ENCODE measurements at places on chromosomes 12 and 14. TPM values are rescaled to one million over a fixed set of nuclear protein-coding genes. Genes with fewer than 3 reads are reported as not detected.

- no peak for DNase-seq
- H3K27me3 ChIP-seq, result no peaks in the 10 kb centered on the region
- H3K27ac ChIP-seq, result no peak overlapping the region
- H3K4me1 ChIP-seq, result peaks cover 15% of the 10 kb centered on the region
- H3K36me3 ChIP-seq, result no peaks in the 10 kb centered on the region
- H3K4me3 ChIP-seq, result no peak overlapping the region
Observed at GRCh38 chr14:104099096-104100041, 13.9 kb downstream of the ASPG start.

COX8C gene
- not detected for polyA plus RNA-seq

VPS29 gene
- polyA plus RNA-seq, result 110 TPM

DNA sequence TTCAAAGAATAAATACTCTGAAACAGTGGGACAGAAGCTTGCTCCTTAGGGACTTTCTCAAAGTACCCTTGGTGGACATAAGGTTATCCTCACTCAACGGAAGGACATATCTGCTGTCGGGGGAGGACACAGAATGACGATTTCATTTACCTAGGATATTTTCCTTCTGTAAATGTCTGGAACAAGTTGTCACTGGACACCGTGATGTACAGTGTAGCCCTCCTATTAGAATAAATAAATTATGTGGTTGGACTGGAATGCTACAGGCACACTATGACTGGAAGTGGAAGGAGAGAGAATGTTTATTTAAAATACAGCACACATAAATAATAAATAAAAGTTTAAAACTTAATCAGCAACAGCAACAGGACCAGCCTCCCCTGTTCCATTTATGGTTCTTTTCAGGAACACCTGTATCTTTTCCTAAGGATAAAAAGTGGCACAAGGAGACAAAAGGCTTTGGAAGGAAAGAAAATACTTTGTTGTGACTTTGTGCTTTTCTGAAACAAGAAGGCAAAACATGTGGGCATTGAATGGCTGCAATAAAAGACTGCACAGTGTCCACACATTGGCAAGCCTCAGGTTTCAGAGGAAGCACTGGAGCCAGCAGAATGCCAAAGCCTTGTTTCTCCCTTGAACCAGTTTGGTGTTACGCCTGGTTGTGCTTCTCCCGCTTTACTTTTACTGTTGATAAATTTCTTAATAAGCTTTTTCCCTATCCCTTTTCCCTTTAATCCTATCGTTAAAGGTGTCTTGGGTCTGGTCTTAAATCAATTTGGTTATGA, 36.8 kb downstream of the FGD4 start:
- no peaks in the 10 kb centered on the region for H3K36me3 ChIP-seq
- H3K4me1 ChIP-seq, result no peaks in the 10 kb centered on the region
- no peak for DNase-seq
- no peak overlapping the region for H3K27ac ChIP-seq
- H3K4me3 ChIP-seq, result no peak overlapping the region

- H3K27ac ChIP-seq, result no peak overlapping the region
- no peaks in the 10 kb centered on the region for H3K27me3 ChIP-seq
- no peak overlapping the region for H3K4me3 ChIP-seq
- no peaks in the 10 kb centered on the region for H3K36me3 ChIP-seq
- no peaks in the 10 kb centered on the region for H3K4me1 ChIP-seq
Observed at GRCh38 chr14:106883218-106883692, 1356.9 kb downstream of the TMEM121 start.

KRT85 gene
- not detected for polyA plus RNA-seq

TMEM253 gene
- 0.82 TPM for polyA plus RNA-seq

ZBTB39 gene
- 3.7 TPM for polyA plus RNA-seq

GRCh38 chr12:3427956-3428355, 63.0 kb upstream of the PRMT8 start:
- no peak overlapping the region for H3K27ac ChIP-seq
- no peak overlapping the region for H3K4me3 ChIP-seq
- H3K27me3 ChIP-seq, result no peaks in the 10 kb centered on the region

- no peak overlapping the region for H3K4me3 ChIP-seq
- no peaks in the 10 kb centered on the region for H3K36me3 ChIP-seq
- H3K27ac ChIP-seq, result peak overlapping the region; percentile 18
- DNase-seq, result no peak
- no peaks in the 10 kb centered on the region for H3K27me3 ChIP-seq
- H3K4me1 ChIP-seq, result peaks cover 73% of the 10 kb centered on the region
Observed at GRCh38 chr14:93018366-93018765, 95.4 kb downstream of the CHGA start.

DNA sequence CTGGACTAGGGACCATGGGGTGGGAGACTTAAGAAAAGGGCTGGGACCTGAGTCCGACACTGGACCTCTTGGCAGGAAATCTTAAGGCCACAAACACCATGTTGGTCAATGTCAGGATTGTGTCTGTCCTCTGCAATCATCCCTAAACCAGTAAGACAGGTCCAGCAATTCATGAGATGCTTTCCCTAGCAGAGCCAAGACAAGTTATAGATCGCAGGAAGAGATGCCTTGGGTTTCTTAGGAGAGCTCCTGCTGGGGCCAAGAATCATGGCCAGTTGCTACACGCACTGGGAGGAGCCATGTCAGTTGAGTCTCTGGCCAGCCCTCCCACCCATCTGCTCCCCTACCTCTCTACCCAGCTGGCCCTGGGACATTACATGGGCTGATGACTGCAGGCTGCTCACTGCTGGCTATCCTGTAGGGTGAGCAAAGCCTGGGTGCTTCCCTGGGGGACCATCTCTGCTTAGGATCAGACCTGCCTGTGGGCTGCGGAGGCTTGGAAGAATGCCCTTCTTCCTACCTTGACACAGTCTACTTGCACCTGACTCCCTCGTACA, 14.2 kb downstream of the PLEKHH1 start:
- H3K27ac ChIP-seq, result no peak overlapping the region
- no peak for DNase-seq
- no peaks in the 10 kb centered on the region for H3K4me1 ChIP-seq

DNA sequence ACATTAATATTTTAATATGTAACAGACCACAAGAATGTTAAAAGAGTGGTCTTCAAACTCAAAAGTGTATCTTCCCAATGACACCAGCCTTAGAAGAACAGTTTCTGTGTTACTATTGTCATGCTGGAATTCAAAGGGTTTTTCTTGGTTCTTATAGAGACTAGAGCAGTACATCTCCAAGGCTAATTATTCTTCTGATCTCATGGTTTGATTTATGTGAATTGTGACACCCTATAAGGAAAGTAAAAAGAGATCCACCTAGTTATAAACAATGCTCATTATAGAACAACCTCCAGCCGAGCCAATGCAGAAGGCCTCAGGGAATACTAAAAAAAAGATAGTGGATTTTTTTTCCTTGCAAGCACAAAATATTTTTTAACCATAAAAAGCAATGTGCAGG, 65.5 kb downstream of the PTPRO start:
- no peak overlapping the region for H3K27ac ChIP-seq
- no peaks in the 10 kb centered on the region for H3K4me1 ChIP-seq
- H3K4me3 ChIP-seq, result no peak overlapping the region
- H3K36me3 ChIP-seq, result no peaks in the 10 kb centered on the region

GRCh38 chr14:24339284-24340151, at the start of gene RIPK3:
TSS of gene RIPK3 (minus strand) at chr14:24339991. CDS start at chr14:24339826, 165 bp downstream.
- no peak for DNase-seq
- H3K27me3 ChIP-seq, result peaks cover 68% of the 10 kb centered on the region
- H3K4me1 ChIP-seq, result no peaks in the 10 kb centered on the region
- H3K36me3 ChIP-seq, result no peaks in the 10 kb centered on the region
- no peak within 1 kb of the TSS for H3K4me3 ChIP-seq

RERG gene
- 0.84 TPM for polyA plus RNA-seq

DNA sequence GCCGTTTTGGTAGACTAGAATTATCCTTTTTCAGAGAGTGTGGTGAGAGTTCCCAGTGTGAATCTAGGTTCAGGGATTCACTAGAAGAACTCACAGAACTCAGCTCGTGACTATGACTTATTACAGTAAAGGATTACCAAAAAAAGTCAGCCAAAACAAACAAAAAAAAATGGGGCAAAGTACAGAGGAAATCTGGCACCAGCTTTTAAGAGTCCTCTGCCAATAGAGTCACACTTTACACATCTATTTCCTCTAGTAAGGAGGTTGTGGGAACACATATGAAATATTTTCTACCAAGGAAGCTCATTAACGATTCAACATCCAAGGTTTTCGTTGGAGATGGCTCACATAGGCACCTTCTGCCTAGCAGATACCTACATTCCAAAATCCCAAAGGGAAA, 28.2 kb downstream of the TSPAN19 start:
- no peaks in the 10 kb centered on the region for H3K27me3 ChIP-seq
- no peak overlapping the region for H3K4me3 ChIP-seq
- no peaks in the 10 kb centered on the region for H3K4me1 ChIP-seq
- H3K27ac ChIP-seq, result no peak overlapping the region

SYCP3 gene
- polyA plus RNA-seq, result 0.07 TPM

LRP1-AS gene
- not detected for polyA plus RNA-seq

GRCh38 chr12:18652596-18652995, 85.2 kb downstream of the PLCZ1 start:
- no peak overlapping the region for H3K4me3 ChIP-seq
- H3K27me3 ChIP-seq, result no peaks in the 10 kb centered on the region
- H3K4me1 ChIP-seq, result no peaks in the 10 kb centered on the region
- DNase-seq, result no peak
- no peak overlapping the region for H3K27ac ChIP-seq

GRCh38 chr12:109711596-109712461, 1.8 kb upstream of the FAM222A start:
- DNase-seq, result no peak
- H3K4me3 ChIP-seq, result no peak overlapping the region
- H3K27ac ChIP-seq, result no peak overlapping the region

OTX2 gene
- not detected for polyA plus RNA-seq
